AG09309 (cell line): ENCODE measurements at places on chromosomes 2 and 18.

GRCh38 chr2:47039489-47039870 is 115.6 kb downstream of the STPG4 start:
- no peak for DNase-seq

DNA sequence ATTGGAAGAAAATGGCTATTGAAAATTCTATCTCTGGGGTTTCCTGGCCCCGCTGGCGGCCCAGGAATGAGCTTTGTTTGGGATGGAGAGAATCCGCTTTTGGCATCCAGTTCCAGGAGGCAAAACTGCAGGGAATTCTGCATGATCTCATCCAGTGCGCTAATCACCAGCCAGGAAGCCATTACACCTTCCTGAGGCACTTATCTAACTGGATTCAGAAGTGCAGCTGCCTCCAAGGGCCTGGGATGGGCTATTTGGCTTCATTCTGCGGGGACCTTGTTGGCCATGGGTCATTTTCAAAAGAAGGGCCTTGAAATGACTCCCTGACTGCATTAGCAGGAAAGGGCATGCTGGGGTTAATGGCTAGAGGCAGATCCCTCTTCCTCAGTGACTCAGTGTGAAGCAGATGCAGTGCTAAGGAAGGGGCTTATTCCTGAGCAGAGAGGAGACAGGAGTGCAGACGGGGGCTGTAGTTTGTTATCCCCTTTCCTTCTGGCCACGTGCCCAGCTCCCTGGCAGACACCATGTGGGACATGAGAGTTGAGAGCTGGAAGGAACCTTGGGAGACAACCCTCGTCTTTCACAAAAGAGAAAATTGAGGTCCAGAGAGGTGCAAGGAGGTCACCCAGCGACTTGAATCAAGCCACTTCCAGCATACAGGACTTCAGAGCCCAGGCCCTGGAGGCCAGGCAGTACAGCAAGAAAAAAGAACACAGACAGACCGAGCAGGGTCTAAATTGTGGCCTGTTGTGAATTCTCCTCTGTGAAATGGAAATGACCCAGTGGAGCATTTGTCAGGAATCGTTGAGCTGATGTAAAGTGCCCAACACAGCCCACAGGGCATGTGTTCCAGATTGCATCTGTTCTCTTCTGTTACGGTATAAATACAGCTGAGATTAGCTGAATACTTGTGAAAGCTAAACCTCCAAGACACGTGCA is 161.8 kb downstream of the PRKCE start:
- DNase-seq, result no peak

- no peak for DNase-seq
Observed at GRCh38 chr18:25243257-25243656, 108.7 kb downstream of the ZNF521 start.

DNA sequence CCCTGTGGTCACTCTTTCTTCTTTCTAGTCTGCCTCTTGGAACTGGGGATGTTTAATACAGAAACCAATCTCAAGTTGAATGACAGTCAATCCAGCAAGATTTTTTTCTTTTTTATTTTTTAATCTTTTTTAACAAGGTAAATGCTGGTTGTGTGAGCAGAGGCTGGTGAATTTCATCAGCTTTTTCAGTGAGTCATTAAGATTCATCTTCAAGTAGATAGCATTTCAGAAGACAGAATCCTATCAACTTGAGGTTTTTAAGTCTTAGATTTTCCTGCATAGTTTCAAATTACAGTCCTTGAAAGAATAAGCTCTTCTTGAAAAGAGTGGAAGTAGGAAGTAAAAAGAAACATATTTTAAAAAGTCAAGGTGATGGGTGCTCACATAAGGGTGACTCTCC is 12.4 kb downstream of the SLC8A1 start:
- no peak for DNase-seq

- no peak for DNase-seq
Observed at GRCh38 chr2:98704499-98705332, 26.2 kb downstream of the MGAT4A start.

- no peak for DNase-seq
Observed at GRCh38 chr2:234836271-234836670, 115.5 kb upstream of the SH3BP4 start.

DNA sequence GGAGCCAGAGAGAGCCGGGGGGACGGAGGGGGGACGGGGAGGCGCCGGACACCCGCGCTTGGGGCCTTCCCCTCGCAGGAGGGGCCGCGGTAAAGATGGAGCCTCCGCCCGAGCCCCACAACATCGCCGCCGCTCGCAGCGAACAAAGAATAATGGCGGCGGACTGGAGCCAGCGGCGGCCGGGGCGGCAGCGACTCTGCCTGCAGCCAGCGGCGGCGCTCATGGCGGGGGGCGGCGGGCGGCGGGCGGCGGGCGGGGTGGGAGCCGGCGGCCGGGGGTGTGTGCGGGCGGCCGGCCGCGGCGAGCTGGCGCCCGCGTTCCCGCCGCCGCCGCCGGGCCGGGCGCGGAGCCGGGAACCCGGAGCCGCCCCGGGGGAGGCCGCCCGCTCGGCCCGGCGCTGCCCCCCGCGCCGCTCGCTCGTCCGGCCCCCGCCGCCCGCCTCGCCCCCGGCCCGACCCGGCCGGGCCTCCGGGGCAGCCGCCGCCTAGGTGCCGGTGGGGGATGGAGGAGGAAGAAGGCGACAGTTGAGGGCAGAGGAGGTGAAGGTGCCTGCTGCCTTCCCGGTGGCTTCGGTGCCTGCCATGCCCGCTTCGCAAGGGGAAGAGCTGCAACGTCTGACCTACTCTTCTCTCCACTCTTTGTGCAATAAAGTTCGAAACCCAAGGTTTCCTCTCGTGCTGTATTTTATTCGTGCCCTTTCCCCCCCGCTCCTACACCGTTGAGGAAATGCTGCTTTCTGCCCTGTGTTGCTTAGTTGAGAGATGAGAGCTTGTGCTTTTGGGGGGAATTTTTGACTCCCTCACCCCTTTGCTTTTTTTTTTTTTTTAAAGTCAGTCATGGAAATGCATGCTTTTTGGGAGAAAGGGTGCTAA is 634 bp downstream of the CREB1 start:
- no peak for DNase-seq

DNA sequence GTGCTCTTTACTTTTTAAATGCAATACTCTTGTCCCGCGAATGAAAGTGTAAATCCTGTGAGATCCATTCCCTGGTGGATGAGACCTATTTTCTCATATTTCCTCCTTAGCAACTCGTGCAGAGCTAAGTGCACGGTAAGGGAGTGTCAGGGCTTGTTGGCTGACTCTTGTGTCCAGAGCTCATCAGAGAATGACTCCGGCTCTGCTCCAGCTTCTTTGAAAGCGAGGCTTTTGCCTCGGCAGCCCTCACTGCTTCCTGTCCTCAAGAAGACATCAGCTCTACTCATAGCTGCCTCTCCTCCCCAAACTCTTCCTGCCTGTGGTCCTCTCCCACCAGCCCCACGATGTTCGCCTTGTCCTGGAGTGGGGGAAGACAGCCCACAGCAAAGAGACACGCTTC is 70.7 kb downstream of the LIPG start:
- DNase-seq, result no peak

DNA sequence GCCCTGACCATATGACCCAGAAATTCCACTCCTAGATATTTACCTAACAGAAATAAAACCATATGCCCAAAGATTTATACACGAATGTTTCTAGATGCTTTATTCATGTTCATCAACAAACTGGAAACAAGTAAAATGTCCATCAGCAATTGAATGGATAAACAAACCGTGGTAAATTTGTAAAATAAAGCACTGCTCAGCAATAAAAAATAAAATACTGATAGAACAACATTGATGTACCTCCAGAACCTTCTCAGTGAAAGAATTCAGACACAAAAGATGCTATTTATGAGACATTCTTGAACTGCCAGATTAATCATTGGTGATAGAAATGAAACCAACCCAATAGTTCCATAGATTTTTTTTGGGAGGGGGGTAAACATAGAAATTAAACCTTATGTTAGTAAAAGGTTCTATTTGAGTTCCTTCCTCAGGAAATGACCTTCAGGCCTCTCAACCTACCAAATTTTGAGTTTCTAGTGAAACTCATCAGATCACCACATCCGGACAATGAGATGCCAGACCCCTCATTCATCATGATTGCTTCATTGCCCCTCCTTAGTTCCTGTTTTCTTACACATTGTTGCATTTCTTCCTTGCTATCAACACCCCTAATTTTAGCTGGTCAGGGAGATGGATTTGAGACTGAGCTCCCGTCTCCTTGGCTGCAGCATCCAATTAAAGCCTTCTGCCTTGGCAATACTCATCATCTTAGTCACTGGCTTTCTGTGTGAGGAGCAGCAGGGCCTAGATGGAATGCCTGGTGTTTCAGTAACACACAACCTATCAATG is 203.5 kb downstream of the LPIN1 start:
- no peak for DNase-seq

- DNase-seq, result no peak
Observed at GRCh38 chr2:53694096-53694771, 73.4 kb upstream of the CHAC2 start.

DNA sequence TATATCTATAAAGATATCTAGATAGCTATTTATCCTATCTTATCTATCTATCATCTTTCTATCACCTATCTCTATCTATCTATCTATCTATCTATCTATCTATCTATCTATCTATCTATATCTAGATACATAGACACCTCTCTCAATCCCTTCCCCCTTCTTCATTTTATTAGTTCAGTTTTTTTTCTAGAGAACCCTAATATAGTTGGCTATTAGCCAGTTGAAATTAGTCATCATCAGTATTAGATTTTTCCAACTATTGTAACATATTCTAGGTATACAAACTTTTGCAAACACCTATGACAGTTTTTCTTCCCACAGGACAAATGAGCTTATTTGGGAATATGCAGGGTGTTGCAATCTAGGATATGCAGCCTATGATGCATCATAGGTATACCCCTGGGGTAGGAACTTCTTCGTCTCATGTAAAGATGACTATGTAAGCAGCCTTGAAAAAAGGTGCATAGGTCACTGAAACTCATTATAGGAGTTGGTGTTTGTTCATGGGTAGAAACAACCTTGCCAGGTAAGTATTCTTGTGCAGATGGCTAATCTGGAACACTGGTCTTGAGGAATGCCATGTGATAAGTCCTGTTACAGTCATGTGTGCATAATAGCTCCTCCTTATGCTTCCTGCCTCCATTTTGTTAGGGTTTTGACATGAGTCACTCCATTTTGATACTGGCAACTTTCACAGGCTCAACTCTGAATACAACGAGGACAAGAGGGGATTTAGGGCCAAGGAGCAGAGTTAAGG is 160.7 kb upstream of the ZSWIM2 start:
- DNase-seq, result no peak

GRCh38 chr2:232518844-232519243 is 1.3 kb upstream of the PRSS56 start:
- DNase-seq, result no peak

- no peak for DNase-seq
Observed at GRCh38 chr18:52394602-52395001, 54.6 kb downstream of the DCC start.
